ENCODE measurements at places on chromosomes 3 and 15.

- no peak for DNase-seq
These were observed 441.9 kb upstream of the MDFIC2 start for GRCh38 chr3:70754314-70754713.

DNA sequence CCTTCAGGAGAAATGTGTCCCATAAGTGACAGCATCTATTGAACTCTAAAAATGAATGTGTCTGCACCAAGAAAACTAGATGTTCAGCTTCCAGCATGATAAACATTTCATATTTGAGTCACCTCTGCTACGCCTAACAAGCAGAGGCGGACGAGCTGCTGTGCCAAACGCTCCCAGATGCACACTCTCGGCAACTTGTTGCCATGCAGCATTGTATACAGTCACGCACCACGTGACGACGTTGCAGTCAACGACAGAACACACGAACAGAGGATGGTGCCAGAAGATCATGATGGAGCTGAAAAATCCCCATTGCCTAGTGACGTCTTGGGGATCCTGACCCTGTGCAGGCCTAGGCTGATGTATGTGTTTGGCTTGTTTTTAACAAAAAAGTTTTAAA, 137.5 kb downstream of the XXYLT1 start:
- DNase-seq = no peak

GRCh38 chr3:184172681-184173373, 1.8 kb upstream of the AP2M1 start:
- DNase-seq = no peak

GRCh38 chr15:79339588-79340314, 28.8 kb downstream of the TMED3 start:
- DNase-seq = no peak

GRCh38 chr15:84955089-84955848, 26.4 kb upstream of the PDE8A start:
- DNase-seq = peak; percentile 29

GRCh38 chr3:56269755-56270535, 198.3 kb downstream of the ERC2 start:
- no peak for DNase-seq

- DNase-seq = no peak
These were observed 64.8 kb upstream of the LPP start for GRCh38 chr3:188088948-188089685.

GRCh38 chr3:179227349-179227748, 23.6 kb downstream of the KCNMB3 start:
- DNase-seq = no peak

DNA sequence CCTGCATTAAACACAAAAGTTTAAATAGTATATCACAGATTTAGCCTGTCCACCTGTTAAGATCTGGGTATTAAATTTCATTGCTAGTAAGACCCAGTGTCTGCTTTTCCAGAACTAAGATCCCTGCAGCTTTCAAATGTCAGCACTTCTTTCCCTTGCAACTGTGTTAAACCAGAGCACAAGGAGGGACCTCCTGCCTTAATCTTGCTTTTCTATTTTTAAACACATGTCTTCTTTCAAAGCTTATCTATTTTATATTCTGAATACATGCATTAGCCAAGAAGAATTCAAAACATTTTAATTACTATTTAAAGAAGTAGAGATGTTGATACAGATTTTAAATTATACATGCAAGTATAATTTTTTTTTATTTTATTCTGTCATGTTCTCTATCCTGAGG, 315.1 kb downstream of the ARPP21 start:
- DNase-seq = no peak

- DNase-seq = no peak
These were observed 39.4 kb downstream of the WWTR1 start for GRCh38 chr3:149618151-149619123.

- DNase-seq = no peak
These were observed 1721.7 kb downstream of the OTOL1 start for GRCh38 chr3:163218336-163218735.

DNA sequence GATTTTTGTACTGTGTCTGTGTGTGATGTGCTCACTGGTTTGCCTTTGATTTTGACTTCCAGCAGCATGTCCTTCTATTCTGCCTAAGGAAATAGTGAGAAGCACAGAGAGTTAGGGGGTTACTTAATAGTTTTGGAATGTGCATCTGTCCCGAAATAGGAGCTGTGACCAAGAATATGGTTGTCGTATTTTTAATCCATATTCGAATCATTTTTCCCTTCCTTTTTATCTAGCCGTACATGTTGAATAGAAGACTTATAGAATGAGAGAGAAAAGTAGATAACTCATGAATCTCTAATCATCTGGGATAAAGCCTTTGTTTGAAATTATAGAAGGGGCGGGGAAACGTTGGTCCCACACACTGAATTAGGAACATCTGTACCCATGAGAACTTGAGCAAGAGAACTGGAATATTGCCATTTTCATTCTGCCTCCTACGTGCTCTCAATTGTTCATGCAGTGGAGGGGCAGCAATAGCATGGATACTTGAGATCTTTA, 23.6 kb downstream of the CRTC3 start:
- no peak for DNase-seq

- no peak for DNase-seq
These were observed 34.2 kb upstream of the SPTBN5 start for GRCh38 chr15:41928100-41928499.

- DNase-seq = no peak
These were observed 464.4 kb downstream of the FOXP1 start for GRCh38 chr3:71119171-71119570.

GRCh38 chr3:152589644-152590043, 245.3 kb upstream of the P2RY1 start:
- no peak for DNase-seq

DNA sequence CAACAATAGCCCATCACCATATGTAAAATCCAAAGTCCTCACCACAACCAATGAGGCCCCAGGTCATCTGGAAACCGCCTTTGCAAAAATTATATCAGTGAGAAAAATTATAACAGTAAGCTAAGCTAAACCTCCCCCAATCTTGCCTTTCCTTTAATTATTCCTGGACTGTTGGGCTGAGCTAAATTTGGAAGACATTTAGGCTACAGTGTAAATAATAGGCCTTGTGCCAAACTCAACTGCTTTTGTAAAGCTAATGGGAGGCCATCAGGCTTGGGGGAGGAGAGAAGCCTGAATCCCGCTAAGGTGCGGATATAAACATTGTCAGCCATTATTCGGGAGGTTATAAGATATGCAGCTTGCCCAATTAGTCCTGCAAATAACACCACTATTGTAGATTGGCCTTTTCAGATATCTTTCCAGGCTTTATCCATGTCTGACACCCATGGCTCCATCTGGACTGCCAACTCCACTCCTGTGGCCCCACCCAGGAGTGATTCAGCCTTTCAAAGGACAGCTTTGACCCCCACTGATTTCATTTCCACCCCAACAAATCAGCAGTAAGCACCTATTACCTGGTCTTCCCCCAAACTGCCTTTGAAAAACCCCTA, 53.0 kb upstream of the CA12 start:
- no peak for DNase-seq

GRCh38 chr3:186732169-186732766, 15.1 kb downstream of the KNG1 start:
- no peak for DNase-seq

DNA sequence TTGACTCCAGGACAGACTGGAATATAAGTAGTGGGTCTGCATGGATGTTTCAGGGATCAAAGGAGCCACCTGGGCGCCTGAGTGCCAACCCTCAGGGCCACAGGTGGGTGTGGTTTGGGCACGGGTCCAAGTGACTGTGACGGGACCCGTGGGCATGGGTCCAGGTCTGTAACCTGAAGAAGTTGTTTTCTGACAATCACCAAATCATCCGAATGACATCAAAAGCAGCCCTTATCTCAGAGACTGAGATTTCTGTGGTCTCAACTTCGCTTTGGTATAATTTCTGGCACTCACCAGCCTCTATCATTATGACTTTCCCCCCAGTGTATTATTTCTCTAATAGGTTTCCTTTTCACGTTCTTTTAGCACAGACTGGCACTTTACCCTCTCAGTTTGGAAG, 24.4 kb downstream of the RLBP1 start:
- no peak for DNase-seq

GRCh38 chr3:52032702-52033408, 23.5 kb downstream of the DUSP7 start:
- DNase-seq = no peak

DNA sequence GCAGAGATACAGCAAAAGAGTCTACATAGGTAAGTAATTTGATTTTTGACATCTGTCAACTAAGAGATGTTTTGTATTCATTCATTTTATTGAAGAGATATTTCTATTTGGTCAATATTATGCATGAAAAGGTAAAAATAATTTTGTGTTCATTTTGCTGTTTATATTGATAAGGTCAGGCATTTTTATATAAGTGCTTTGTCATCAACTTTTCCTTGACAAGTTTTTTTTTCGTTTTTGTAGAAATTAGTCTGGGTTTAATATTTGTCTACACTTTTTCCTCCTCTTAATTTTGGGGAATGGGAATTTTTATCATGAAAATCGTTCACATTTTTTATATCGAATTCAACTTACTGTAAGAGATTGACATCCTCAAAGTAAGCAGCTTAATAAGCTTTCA, 67.7 kb downstream of the STT3B start:
- no peak for DNase-seq

DNA sequence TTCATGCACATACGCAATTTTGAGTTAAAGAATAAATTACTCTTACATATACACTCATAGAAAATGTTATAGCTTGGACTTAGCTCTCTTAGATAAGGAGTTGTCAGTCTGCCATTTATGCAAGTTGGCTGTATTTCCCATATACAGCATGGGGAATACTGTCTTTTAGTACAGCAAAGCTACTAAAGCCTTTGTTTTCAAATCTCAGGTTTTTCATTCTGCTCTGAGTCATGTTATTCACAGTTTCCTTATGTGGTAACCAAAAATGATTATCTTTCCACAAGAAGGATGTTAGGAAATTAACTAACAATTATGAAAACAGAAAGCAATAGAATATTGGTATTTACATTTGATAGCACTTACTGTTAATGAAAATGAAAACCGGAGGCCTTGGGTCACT, 4.3 kb upstream of the TIPARP start:
- no peak for DNase-seq

DNA sequence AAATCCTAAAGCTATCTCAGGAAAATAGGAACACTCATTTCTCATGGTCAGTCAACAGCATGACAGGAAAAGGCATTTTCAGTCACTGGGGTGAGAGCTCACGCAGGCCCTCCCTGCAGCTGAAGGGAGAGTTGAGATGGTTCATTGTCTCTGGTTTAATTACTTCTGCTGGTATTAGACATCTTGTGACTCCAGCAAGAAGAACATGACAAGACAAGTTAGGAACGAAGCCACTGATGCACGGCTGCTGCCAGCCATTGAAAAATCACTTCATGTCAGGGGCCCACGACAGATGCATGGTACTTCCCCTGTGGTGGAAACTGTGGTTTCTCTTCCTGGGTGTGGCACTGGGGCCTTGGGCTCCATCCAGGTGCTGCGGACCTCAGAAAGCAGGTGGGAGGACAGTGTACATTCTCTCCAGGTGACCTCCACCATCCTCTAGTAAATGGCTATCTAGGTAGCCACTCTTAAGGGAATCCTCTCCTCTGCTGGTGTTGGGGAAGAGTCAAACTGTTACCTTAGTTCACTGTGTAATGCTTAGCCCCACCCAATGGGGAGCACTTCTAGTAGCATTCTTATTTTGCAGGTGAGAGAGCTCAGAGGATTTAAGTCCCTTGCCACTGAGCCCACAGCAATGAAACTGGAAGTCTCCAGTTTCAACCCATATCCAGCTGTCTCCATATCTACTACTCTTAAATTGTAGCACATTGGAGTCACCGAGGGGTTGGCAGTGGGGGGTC, 274.2 kb downstream of the LRTM1 start:
- no peak for DNase-seq

DNA sequence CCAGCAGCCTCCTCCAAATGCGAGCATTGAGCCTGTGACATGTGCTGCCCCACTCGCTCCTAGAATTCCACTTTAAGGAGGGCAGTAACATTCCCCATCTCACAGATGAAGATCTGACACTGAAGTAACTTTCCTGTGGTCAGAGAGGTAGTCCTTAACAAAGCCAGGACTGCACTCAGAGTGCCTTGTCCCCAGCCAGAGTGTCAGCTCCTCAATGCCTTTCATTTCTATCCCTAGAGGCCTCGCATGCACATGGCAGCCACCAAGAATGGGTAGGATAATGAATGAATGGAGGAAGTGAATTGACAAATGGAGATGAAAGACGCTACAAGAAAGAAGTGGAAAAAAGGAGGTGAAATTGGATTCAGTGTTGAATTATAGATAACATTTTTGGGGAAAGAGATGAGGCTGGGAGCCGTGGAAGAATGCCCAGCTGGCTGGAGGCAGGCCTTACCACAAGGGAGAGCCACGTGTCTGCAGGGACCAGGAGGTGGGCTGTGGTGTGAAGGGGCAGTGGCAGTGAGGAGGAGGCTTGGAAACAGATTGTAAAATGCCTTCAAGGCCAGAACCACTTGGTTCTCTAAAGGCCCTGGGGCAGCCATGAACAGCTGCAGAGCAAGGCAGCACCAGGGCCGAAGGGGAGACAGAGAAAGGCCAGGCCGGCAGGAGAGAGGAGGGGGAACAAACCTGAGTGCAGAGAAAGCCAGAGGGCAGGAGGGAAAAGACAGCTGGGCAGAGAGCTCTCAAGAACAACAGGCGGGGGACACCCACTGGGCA, 10.4 kb downstream of the CFAP92 start:
- DNase-seq = no peak

GRCh38 chr3:13393427-13394360, 26.4 kb downstream of the NUP210 start:
- no peak for DNase-seq

DNA sequence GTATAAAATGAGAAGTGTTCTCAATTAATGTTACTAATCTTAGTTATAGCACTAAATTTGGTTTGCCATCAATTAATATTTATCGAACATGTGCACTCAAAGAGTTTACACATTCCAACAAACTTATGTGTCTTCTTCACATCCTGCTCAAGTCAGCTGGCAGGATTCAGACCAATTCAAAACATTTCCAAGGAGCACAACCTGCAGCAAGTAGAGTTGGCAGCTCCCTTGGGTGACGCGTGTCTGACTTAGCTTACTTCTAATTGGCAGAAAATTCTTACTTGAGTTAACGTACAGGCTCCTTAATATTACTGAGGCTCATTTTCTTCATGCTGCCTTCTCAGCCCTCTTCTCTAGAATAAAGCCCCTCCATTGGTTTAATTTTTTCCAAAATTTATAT, 110.4 kb upstream of the PFN2 start:
- no peak for DNase-seq

DNA sequence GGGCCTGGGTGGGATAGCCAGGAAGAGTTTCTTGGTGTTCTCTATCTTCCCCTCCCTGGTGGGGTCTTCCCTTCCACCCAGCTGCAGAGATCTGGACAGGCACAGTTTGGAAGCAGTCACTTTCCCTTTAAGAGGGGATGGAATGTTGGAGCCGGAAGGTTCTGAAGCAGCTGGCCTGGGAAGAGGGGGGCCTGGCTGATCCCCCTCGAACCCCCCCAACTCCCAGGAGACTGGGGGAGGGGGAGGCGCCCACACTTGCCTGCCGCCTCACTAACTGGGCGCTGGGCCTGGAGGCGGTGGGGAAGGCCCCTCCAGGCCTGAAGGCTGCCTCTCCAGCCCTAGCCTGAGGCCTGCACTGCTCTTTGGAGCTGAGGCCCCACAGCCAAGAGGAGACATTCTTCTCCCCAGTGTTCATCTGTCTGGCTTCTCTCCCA, 1.4 kb downstream of the DVL3 start:
- no peak for DNase-seq
